ENCODE measurements at places on chromosomes 2 and 18. TPM values are rescaled to one million over a fixed set of nuclear protein-coding genes. Genes with fewer than 3 reads are reported as not detected.

Gene MREG
- total RNA-seq = 10.6 TPM

Gene MPP4
- not detected for total RNA-seq

Gene SERPINB11
- not detected for total RNA-seq

Gene MDH1
- 159 TPM for total RNA-seq

Gene C1QL2
- total RNA-seq = not detected

Gene SKA1
- 27.2 TPM for total RNA-seq

Gene SLC38A11
- not detected for total RNA-seq

Gene NYAP2
- not detected for total RNA-seq

Gene GAREM1
- total RNA-seq = not detected

Gene RUFY4
- total RNA-seq = 0.88 TPM

Gene ICOS
- 45.0 TPM for total RNA-seq

Gene IL37
- 0.50 TPM for total RNA-seq

Gene PTPRN
- total RNA-seq = not detected

Gene NOTO
- total RNA-seq = not detected

Gene ERCC3
- 56.5 TPM for total RNA-seq

Gene LYG2
- total RNA-seq = not detected

Gene CCL20
- total RNA-seq = not detected

Gene GPR45
- not detected for total RNA-seq

Gene TGFA
- not detected for total RNA-seq

Gene MARCHF4
- not detected for total RNA-seq

Gene ERMN
- 3.1 TPM for total RNA-seq

Gene CROCC2
- total RNA-seq = not detected

Gene CRYBA2
- not detected for total RNA-seq

Gene MC2R
- not detected for total RNA-seq

Gene RPRM
- total RNA-seq = not detected

Gene RHOB
- 1.7 TPM for total RNA-seq

Gene SANBR
- 9.2 TPM for total RNA-seq

Gene APLF
- total RNA-seq = 3.3 TPM

Gene DYSF
- not detected for total RNA-seq

Gene DLX2
- total RNA-seq = not detected

Gene TEKT4
- total RNA-seq = not detected

Gene RTKN
- total RNA-seq = 0.81 TPM

Gene DCDC2C
- total RNA-seq = not detected

Gene IL36G
- not detected for total RNA-seq

Gene RAB6C
- total RNA-seq = not detected

Gene NHEJ1
- 22.8 TPM for total RNA-seq

Gene HOXD12
- not detected for total RNA-seq

Gene CLEC4F
- not detected for total RNA-seq

Gene CHRNG
- total RNA-seq = not detected

Gene SP5
- total RNA-seq = not detected

Gene SIX2
- not detected for total RNA-seq

Gene GPR39
- total RNA-seq = not detected

Gene FSIP2
- 0.08 TPM for total RNA-seq

Gene HOXD13
- not detected for total RNA-seq

Gene GPR55
- total RNA-seq = 2.4 TPM

Gene ESPNL
- 0.05 TPM for total RNA-seq

Gene ATAD2B
- 24.4 TPM for total RNA-seq

Gene NEURL3
- not detected for total RNA-seq

All from activated naive CD4-positive, alpha-beta T cell treated with anti-CD3 and anti-CD28 coated beads, Interleukin-2, amount 10 ng/mL, durations not matched to agents 5 hours and 36 hours (primary cell).